ENCODE measurements at places on chromosomes 2 and 18.
A peak's percentile ranks its signal among the peaks of the same experiment; 100 is the strongest.

GRCh38 chr2:109545828-109546713 lies 67.7 kb downstream of the SEPTIN10 start:
- peak; percentile 37 for DNase-seq

DNA sequence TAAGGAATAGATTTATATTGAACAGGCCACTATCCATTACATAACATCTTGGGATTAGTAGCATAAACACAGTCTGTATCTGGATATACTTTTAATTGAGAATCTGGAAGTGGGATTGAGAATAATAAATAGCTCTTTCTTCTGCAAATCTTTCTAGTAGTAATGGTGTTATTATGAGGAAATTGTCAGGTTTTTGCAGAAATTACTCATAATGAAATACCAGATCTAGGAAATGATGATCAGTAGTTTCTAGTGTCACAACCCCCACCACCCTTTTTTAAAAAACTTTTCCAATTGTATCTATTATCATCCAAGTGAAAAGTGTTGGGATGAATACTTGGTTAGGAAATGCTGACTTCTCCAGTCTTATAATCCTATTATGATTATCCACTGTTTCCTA lies 18.7 kb downstream of the NBEAL1 start:
- DNase-seq, result no peak

GRCh38 chr2:239583879-239584859 lies 183.3 kb upstream of the HDAC4 start:
- no peak for DNase-seq

DNA sequence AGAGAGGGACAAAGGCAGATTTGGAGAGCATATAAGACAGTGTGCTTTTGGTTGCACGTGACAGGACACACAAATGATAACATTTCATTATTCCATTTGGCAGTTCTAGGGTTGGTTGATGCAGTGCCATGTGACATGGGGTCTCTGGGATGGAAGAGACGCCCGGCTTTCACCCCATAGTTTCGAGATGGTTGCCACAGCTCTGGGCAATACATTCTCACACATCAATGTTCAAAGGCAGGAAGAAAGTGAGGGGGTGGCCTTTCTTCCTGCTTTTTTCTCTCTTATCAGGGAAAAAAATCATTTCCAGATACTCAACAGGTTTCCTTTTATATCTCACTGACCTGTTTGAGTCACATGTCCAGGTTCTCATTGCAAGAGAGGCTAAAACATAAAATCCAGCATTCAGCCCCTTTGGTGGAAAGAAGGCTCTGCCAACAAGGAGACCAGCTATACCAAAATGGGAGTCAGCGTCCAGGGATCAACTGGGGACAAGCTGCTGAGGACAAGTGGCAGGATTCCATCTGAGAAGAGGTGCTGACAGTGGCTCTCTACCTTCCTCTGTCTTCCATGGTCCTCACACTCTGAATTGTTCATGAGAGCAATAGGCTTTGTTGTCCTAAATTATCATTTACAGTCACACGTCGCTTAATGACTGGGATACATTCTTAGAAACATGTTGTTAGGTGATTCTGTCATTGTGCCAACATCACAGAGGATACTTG lies 29.1 kb upstream of the ANKRD44 start:
- no peak for DNase-seq

- no peak for DNase-seq
Measured at GRCh38 chr18:55433648-55434047, 154.3 kb downstream of the TCF4 start.

- DNase-seq, result no peak
Measured at GRCh38 chr2:27370816-27371620, 602 bp downstream of the SNX17 start.

GRCh38 chr2:71558300-71559051 lies 105.1 kb downstream of the DYSF start:
- DNase-seq, result no peak

GRCh38 chr2:167689444-167689843 lies 558.0 kb downstream of the STK39 start:
- no peak for DNase-seq

- DNase-seq, result no peak
Measured at GRCh38 chr18:57864615-57865121, 61.6 kb upstream of the ATP8B1 start.

DNA sequence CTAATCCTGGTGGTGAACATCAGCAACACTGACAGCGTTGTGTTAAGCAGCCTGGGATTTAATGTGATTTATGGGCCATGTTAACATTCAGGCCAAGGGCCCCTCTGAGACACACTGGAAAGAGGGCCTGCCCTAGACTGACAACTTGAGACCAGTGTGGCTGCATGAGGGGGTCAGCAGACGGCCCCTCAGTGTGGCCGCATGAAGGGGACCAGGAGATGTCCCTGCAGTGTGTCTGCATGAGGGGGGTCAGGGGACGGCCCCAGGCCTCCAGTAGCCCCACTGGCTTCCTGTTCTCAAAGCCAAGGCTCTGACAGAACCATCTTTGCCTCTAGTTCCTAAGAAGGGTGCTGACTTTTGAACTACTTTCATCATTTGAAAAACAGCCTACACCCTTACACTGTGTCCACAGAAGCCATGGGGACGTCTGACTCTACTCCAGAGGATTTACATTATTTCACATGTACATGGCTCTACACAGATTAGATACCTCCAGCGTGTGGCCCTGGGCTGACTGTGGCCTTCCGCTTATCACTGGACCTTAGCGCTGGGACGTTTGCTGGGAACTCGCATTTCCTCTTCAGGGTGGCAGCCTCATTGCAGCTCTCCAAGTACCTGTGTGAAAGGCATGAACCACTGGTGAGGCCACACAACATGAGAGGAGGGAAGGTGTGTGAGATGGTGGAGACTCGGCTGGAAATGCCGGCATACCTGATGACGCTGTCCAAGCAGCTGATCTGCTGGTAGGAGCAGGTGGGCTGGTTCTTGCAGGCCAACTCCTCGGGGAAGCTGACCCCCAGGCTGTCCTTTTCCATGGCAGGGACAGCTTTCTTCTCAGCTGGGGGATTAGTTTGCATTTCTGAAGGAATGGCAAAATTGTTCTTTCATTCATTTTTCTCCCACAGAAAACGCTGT lies 18.2 kb upstream of the HES6 start:
- no peak for DNase-seq

GRCh38 chr2:45043174-45043573 lies 33.9 kb upstream of the SIX2 start:
- DNase-seq, result no peak

DNA sequence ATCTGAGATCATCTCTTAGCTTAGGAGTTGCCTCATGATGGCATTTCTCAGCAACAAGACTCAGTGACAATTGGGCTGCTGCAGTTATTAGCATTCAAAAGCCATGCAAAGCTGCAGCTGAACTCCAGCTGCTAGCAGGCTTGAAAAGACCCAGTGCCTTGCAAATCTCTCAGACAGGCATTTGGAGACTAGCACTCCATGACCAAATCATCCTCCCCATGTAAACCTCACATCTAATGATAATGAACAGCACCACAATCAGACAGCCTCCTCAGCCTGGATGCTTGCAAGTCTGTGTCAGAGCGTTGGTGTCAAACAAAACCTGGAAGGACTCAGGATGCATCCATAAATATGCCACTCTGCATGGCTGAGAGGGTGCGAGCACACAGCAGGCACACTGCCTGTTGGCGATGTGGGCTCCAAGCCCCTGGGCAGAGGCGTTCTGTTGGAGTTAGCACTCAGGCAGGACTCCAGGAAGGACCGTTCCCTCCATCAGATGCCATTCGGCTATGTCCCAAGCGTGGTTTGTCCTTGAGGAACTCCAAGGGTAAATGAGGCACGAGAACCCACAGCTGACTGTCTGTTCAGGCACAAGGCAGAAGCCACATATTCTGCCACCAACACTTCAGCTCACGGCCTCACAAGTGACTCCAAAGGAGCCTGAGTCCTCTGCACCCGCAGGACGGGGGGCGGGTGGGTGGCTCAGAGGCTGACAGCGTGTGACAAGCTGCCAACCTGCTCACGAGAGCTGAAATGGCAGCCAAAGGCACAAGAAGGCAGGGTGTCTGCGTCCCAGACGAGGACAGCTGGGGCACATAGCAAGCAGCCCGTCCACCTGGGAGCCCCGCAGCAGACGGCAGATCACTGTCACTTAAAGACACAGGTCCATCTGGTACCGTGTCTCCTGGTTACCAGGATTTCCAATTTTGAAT lies 183.8 kb downstream of the MYT1L start:
- DNase-seq, result no peak

DNA sequence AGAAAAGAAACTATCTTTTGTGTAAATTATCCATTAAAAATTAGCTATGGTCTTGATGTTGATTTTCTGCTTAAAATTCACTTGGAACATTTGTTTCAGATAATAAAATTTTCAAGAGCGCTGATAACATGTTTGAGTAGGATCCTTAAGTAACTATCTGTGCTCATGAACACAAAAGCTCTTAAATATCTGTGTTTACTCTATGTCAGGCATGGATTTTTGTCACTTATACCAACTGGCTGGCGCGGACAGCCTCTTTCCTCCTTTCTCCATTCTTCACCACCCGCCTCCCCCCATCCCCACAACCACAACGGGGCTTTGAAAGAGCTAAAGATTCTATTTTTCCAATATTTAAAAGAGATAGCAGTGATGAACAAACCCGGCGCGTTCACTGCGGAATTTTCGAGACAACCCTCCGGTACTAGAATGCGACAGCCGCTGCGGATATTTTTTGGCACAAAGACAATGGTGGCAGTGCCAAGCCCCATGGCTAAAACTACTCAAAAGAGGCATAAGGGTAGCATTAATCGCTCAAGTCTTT lies 181.5 kb downstream of the TCF4 start:
- DNase-seq, result no peak

- no peak for DNase-seq
Measured at GRCh38 chr2:136055929-136056688, 61.8 kb downstream of the CXCR4 start.
